ENCODE measurements at places on chromosomes 16 and 17.

DNA sequence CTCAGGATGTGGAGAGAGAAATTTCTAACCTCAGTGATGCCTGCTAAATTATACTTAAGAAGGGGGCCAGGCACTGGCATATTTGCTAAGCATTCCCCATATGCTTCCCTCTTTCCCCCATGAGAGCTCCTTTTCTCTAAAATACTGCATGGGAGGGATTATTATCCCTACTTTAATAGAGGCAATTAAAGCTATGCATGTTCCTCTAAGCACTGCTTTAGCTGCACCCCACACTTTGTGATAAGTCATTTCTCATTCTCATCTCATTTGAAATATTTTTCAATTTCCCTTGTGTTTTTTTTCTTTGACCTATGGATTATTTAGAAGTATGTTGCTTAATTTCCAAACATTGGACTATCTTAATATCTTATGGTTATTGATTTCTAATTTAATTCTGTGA, 72.1 kb upstream of the CIBAR2 start:
- no peak for DNase-seq

DNA sequence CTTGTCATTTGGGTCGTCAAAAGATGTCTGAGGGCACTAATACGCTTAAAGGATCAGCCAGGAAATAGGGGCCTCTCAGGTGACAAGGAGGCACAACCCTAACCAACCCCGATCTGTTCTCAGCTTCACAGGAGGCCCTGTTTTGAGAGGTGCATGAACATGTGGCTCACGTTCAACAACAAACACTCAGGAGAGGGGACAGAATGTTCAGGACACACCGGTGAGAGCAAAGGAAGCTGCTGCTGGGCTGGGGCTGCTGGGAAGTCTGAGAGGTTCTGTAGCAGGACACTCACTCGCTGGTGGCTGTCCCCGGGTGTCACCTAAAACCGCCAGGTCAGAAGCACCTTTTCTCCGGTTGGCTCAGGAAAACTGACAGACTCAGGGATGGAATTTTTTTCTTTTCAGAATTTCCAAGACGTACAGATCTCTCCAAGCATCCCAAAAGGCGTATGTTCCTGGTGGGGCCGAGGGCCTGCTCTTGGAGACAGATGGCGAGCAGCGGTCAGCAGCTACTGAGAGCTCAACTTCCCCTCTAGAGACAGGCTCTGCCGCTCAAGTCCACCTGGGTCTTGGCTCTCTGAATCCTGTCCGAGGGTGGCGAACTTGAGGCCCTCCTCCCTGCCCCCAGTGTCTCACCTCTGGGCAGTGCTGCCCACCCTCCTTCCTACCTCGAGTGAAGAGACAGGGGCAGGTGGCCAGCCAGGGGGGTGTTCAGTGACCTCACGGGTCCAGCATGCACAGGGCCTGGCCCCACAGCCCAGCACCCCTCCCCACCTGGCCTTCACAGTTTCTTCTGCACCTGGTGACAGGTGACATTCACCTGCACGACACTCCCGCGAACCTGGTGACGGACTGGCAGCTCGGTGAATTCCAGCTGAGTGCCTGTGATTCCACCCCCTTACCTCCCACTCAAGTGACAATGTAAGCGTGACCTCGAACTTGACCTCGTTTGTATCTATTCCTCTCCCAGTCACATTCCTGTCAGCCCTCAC, 22.9 kb downstream of the CLUH start:
- DNase-seq, result no peak

DNA sequence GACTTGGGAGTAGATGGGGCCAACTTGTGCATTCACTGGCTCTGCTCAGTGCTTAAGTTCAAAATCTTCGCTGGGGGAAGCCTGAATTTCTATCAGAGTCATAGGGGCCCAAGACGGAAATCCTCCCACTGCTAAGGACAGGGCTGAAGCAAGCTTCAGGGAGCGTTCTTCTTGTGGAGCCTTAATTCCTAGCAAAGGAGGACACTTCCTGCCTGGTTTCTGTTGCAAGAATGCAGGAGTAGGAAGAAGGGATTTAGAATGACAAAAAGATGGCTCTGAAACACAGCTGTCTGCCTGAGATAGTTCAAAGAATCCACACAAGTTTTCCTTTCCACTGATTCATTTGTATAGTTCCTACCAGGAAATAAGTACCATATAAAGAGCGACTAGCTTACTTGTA, 26.4 kb downstream of the PSME3IP1 start:
- DNase-seq, result no peak

DNA sequence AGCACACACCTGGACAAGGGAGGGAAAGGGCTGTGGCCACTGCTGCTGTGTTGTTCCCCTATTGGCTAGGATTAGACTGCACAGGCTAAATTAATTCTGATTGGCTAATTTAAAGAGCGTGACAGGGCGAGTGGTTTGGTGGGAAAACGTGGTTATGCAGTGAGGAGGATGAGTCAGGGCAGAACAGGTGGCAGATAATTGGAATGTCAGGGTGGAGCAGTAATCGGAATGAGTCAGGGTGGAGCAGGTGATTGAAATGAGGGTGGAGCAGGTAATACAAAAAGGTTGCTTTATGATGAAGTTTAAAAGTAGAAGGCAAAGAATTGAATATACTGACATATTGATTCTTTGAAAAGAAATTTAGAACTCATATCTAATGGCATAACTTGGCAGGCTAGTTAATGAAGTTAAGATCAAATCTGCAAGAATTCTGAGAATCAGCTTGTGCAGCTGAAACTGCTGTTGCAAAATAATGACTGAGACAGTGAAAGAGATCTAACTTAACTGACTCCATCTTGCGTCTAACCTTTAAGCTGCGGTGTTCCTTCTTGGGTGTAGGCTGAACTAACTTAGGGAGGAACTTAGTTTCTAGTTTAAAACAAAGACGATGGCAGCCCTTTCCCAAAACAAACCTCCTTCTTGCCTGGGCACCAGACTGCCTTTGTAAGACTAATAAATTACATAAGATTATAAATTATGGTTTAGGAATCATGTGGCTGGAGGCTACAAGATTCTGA, 174.3 kb downstream of the UTP18 start:
- no peak for DNase-seq

Measured in stimulated activated CD4-positive, alpha-beta T cell treated with anti-CD3 and anti-CD28 coated beads, Interleukin-12 subunit alpha, Interleukin-12 subunit beta, amount 100 ng/mL, for 48 hours (primary cell).